ENCODE measurements at places on chromosomes 16 and 17.
A peak's percentile ranks its signal among the peaks of the same experiment; 100 is the strongest.

DNA sequence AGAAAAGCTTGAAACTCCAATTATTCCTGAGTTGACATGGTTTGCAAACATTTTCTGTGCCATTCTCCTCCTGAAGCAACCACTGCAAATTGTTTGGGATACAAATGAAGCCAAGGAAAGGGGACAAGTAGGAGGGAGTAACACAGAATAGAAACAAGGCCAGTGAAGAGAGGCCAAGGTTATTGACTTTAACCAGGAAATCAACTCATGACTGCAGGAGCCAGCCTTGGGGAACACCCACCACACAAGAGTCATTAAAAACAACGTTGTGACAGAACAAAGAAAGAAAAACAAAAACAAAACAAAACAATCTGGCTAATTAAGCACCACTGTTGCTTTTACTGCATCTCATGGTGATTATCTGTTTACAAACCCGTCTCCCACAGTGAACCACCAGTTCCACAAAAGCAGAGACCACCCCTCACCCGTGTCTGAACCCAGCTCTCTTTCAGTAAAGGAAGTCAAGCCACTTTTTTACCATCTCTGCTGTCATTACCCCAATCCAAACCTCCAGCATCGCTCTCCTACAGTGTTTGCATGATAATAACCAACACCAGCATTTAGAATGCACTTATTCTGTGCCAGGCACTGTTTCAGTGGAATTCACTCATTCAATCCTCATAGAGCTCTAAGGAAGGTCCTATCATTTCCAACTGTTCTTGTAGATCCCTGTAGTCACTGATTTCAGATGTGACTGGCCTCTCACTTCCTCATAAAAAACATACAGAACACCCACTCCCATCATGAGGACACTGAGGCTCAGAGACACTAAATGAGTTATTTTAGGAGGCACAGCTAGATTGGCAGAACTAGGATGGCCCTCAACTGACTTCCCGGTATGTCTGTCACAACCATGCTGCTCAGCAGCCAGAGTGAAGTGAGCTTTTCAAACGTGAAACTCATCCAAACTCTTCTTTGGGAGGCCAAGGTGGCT, 2.0 kb downstream of the ZDHHC1 start:
- DNase-seq, result no peak

DNA sequence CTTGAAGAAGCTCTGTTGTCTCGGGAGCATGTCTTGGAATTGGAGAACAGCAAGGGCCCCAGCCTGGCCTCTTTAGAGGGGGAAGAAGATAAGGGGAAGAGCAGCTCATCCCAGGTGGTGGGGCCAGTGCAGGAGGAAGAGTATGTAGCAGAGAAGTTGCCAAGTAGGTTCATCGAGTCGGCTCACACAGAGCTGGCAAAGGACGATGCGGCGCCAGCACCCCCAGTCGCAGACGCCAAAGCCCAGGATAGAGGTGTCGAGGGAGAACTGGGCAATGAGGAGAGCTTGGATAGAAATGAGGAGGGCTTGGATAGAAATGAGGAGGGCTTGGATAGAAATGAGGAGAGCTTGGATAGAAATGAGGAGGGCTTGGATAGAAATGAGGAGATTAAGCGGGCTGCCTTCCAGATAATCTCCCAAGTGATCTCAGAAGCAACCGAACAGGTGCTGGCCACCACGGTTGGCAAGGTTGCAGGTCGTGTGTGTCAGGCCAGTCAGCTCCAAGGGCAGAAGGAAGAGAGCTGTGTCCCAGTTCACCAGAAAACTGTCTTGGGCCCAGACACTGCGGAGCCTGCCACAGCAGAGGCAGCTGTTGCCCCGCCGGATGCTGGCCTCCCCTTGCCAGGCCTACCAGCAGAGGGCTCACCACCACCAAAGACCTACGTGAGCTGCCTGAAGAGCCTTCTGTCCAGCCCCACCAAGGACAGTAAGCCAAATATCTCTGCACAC, 21.2 kb downstream of the AKAP1 start:
- DNase-seq, result no peak

- no peak for DNase-seq
Measured at GRCh38 chr16:35196313-35196712, 1736.9 kb downstream of the TP53TG3F start.

DNA sequence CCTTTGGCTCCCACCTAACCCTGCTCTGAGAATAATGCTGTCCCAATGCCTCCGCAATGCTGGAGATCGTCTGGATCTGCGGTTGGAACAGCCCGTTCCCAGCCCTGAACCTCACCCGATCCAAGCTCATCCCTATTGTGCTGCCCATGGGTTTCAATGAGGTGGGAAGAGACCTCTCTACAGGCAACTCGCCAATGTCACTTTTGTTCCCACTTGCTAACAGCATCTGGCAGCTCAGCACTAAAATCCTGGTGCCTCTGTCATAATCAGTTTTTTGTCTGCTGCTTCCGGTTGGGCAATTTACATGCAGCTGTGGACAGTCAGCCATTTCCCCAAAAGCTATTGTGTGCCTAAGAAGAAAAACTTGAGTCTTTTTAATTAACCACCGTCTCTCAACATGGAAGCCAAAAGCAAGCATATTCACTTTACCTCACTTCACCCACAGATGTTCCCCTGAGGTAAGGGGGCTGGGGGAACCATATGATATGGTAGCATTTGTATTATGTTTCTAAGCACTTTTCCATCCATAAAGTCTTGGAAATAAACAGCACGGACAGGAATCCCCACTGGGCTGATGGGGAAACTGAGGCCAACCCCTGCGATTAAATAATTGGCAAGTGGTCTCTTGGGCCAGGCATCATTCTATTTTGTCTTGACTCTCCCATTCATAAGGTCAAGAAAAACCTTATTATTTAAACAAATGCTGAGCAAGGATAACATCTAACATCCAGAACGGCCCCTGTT, 159.2 kb upstream of the CDH5 start:
- no peak for DNase-seq

DNA sequence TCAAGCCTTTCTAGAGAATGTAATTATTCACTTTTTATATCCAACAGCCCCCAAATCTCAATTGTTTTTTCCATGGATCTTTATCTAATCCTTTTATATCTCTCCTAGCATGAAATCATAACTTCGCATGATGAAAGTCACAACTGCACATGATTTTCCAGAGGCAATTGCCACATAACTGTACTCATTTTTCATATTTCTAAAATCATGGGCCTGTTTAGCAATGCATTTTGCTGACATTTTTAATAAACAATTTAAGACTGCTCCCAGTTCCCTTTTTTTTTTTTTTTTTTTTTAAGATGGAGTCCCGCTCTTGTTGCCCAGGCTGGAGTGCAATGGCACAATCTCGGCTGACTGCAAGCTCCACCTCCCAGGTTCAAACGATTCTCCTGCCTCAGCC, 83.5 kb downstream of the VMP1 start:
- DNase-seq, result no peak

GRCh38 chr16:47109361-47109760, 34.4 kb downstream of the NETO2 start:
- no peak for DNase-seq

DNA sequence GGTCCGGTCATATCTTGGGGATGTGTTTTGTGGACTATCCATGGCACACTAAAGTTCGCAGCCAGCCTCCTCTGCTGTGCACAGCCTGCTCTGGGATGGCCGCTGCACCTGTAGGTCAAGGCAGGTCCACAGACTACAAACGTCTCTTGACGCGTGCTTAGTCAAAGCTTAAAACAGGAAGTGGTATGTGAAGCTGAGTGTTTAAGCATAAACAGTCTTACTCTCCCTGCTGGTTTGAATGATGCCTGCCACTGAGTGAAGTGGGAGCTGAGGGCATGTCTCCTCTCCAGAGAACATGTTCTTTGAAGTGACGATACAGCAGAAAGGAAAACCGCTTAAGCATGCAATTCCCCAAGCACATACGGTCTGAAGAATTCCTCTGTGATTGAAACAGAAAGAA, 365.6 kb downstream of the SLC39A11 start:
- DNase-seq, result peak; percentile 41

- no peak for DNase-seq
Measured at GRCh38 chr17:36590082-36590481, 1.6 kb upstream of the DHRS11 start.

DNA sequence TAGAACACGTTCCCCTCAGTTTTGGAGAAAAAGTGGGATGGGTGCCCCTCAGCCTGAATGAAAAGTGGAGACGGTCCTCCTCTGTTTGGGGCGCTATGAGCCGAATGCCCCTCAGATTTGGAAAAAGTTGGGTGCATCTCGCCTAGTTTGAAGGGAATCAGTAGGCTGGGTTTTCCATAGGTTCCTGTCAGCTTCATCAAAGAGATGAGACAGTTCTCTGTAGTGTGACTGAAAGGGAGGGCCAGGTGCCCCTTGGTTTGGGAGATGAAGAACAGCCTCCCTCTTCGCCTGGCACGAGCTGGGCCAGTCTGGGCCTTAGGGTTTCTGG, 742 bp upstream of the SLC9A5 start:
- DNase-seq, result no peak

DNA sequence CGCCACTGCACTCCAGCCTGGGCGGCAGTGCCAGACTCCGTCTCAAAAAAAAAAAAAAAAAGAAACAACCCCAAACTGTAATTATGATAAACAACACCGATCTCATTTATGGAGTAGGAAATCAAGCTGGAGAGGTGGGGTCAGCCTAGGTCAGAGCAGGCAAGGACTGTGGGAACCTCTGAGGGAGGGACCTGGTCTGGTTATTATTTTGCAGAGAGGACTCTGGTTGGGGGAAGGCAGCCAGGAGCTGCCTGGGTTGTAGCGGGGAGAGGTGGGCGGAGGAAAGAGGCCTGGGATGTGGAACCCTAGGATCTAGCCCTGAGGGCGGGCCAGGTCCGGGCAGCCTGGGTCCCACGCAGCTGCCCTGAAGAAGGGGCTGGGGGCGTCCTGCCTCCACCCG, 10.9 kb upstream of the HS3ST6 start:
- no peak for DNase-seq

DNA sequence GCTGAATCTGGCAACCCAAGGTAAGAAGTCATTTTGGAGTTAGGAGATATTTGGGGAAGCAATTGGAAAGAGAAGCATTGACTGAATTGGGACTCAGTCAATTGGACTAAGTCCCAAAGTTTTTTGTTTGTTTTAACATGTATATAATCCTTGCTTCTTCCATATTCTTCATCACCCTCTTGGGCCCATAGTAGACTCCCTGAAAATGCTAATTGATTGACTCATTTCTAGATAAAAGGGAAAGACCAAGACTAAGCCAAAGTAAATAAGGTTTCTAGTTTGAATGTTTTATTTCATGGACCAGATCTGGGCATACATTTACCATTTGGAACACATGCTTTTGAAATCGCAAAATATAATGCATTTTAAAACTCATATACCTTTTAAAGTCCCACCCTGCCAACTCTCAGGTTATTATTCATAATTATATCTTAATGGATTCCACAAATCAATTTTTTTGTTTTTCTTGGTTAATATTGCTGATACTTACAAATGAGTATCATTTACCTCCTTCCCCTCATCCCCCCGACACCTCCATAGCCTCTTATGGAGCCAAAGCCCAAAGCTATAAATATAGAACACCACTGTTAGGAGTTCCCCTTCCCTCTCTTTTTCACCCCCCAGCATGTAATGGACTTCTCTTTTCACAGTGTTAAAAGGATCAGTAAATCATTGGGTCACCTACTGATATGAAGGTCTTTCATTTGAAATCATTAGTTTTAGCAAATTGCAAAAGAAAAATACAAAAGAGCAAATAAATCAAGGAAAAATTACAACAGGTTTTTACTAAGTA, 674.0 kb upstream of the SOX9 start:
- DNase-seq, result no peak

- DNase-seq, result no peak
Measured at GRCh38 chr17:44333371-44333770, 8.7 kb upstream of the SLC25A39 start.

GRCh38 chr16:80691111-80691741, 113.2 kb downstream of the CDYL2 start:
- no peak for DNase-seq

GRCh38 chr17:9306086-9306485, 269.5 kb downstream of the STX8 start:
- DNase-seq, result no peak

DNA sequence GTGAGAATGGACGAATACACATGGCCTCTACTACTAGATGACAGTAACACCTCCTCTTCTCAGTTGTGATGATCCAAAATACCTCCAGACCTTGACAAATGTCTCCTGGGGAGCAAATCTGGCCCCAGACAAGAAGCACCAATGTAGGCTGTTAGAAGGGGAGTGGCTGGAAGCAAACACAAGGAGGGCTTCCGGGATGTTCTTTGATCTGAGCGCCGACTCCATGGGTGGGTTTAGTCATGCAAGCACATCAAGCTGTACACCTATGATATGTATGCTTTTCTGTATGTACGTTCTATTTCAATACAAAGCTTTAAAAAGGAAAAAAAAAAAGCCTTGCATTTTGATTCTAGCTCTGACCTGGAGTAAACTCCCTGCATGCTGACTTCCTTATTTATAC, 61.4 kb downstream of the ARHGAP17 start:
- DNase-seq, result no peak

DNA sequence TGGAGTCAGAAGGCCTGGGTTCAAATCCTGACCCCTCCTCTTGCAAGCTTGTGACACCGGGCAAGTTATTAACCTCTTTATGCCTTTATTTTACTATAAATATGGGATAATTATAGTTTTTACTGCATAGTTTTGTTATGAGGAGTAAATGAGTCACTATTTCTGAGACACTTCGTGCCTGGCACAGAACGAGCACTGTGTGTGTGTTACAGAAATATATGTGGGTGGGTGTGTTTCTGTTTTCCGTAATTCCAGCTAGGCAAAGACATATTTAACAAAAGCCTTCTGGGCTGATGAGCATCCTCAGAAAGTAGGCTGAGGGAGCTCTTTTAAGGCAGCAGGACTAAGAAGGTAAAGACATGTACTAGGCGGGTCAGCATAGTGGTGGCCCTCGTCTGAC, 417.9 kb downstream of the MAF start:
- no peak for DNase-seq

- DNase-seq, result no peak
Measured at GRCh38 chr16:35188288-35189155, 1729.1 kb downstream of the TP53TG3F start.

GRCh38 chr17:70127221-70127873, 42.0 kb upstream of the KCNJ2 start:
- DNase-seq, result no peak

DNA sequence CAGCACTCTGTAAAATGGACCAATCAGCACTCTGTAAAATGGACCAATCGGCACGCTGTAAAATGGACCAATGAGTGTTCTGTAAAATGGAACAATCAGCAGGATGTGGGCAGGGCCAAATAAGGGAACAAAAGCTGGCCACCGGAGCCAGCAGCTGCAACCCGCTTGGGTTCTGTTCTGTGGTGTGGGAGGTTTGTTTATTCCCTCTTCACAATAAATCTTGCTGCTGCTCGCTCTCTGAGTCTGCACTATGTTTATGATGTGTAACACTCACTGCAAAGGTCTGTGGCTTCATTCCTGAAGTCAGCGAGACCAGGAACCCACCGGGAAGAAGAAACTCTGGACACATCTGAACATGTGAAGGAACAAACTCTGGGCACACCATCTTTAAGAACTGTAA, 20.5 kb downstream of the TMEM100 start:
- no peak for DNase-seq

GRCh38 chr16:80664786-80665185, 124.0 kb downstream of the DYNLRB2 start:
- DNase-seq, result no peak
